ENCODE measurements at places on chromosomes 11 and 22.

DNA sequence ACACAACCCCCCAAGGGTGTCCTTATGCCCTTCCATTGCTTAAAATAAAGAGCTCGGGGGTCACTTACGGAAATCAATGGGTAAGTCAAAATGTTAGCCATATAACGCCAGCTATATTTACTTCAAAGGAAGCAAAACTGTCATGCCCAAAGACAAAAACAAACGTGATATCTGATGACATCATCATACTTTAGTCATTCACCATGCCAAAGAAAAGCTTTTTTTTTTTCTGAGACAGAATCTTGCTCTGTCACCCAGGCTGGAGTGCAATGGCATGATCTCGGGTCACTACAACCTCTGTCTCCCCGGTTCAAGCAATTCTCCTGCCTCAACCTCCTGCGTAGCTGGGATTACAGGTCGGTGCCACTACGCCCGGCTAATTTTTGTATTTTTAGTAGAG, 47.7 kb upstream of the SC5D start:
- DNase-seq = no peak

DNA sequence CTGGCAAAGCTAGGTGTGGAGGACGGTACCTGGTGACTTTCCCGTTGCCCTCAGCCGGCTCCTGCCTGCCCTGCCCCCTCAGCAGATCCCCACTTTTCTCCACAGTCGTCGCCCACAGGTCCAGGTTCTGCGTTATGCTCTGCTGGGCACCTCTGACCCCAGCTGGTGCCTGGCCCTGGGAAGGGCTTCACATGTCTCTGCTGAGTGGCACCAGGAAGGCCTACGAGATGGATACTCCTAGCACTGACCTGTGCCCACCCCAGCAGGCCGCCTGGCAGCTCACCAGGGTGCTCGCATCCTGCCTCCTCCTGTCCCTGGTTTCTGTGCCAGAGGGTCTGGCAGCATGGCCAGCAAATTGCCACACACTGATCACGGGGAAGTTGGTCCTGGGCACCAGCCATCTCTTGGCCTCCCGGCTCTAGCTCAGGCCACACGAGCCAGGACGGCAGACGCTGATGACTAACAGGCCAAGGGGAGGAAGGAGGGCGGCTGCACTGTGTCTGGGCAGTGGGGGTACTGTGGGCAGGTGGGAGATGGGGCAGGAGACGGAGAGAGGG, 13.8 kb downstream of the CARS1 start:
- no peak for DNase-seq

GRCh38 chr11:47982616-47983015, 2.3 kb downstream of the PTPRJ start:
- DNase-seq = no peak

- peak; percentile 49 for DNase-seq
Observed at GRCh38 chr22:50027639-50028537, 15.3 kb upstream of the IL17REL start.

DNA sequence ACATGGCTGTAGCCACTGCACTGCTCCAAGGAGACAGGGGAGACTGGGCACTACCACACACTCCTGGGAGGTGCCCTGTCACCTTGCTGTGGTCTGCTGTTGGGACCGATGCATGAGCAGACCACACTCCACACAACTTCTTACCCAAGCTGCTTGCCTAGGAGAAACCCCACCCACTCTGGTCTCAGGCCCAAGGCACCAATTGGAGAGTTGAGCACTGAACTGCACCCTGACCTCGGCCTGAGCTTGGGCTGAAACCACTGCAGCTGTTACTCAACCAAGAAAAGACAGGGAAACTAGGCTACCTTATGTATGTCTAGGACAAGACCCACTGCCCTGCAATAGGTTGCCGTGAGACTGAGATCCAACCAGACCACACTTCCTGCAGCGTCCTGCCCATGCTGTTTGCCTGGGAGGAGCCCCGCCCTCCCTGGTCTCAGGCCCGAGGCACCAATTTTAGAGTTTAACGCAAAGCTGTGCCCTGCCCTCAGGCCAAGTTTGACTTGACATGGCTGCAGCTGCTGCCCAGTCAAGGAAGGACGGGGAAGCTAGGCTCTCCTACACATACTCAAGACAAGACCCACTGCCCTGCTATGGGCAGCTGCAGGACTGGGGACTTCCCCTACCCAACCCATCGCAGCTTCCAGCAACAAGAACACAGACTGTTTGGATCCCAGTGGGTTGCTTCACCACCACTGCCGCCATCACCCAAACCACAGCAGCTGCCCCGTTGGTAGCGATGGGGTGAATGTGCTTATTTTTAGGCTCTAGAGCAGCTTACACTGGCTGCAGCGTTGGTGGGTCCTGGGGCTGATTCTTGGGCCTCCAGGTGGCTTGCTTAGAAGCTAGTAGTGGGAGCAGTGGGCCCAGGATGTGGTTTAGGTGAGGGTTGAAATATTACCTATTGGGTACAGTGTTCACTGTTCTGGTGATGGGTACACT, 66.8 kb downstream of the BRD1 start:
- DNase-seq = no peak

- no peak for DNase-seq
Observed at GRCh38 chr22:42273855-42274451, 3.5 kb upstream of the TCF20 start.

DNA sequence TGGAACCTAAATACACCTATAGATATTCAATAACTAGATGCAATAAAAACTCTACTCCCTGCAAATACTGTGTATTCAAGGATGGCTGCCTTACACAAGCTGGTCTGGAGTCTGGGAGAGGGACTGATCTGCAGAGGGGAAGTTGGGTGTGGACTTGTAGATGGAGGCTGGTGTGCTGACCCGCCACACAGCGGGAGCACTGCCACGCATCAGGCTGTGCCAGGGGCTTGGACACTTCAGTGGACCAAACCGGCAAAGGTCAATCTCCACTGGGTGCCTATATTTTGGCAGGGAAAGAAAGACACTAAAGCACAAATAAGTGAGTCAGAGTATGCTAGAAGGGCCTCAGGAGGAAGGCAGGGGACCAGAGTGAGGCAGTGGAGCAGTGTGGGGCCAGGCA, 2.1 kb upstream of the SHANK3 start:
- DNase-seq = no peak

GRCh38 chr11:71930556-71931244, 1.9 kb downstream of the RNF121 start:
- DNase-seq = no peak

- no peak for DNase-seq
Observed at GRCh38 chr11:76248210-76248609, 41.9 kb upstream of the WNT11 start.

GRCh38 chr11:44608651-44608990, 43.2 kb downstream of the CD82 start:
- DNase-seq = no peak

DNA sequence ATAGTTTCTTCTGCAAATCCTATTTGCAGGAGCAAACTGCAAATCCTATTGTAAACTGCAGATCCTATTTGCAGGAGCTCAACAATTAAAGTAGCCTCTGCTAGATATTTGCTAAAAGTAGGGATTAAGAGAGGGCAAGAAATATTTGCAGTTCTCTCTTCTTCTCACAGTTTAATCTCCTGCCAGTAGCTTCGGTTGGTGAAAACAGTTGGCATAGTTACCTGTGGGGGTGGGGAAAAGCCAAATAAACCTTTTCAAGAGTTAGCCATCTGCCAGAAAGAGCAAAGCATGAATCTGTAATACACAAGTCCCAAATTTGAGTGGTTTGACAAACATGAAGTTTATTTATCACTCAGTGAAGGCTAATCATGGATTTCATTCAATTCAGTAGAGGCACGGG, 942.5 kb downstream of the JRKL start:
- no peak for DNase-seq

DNA sequence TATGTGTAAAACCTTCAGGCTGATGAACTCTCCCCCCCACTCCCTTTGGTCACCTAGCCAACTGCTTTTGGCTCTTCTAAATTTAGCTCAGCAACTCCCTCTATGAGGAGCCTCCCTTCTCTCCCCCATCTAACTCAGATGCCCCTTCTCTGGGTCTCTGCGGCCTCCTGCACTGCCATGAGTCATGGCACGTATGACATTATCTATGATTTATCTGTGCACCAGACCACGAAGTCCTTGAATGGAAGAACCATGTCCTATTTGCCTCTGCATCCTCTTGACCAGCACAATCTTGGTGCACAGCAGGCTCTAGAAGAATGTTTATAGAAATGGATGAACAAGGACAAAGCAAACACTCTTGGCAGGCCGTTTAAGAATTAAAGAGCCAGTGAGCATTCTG, 46.0 kb downstream of the RPL27A start:
- DNase-seq = no peak

DNA sequence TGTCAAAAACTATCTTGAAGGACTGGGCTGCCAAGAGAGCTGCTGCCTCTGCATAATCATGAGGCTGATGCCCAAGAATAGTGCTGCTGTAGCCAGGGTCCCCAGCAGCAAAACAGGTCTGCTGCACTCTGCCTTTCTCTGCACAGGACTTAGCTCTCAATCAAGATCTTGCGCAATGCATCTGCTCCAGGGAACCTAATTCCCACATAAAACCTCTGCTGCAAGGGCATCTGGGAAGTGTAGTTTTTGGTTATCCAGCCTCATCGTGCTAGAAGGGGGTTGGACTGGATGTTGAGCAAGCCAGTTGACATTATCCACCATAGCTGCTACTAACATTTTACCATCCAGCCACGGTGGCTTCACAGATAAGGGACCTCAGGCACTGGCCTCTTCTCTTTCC, 192.7 kb downstream of the C11orf91 start:
- no peak for DNase-seq

- no peak for DNase-seq
Observed at GRCh38 chr11:34358258-34358727, 483 bp upstream of the ABTB2 start.

DNA sequence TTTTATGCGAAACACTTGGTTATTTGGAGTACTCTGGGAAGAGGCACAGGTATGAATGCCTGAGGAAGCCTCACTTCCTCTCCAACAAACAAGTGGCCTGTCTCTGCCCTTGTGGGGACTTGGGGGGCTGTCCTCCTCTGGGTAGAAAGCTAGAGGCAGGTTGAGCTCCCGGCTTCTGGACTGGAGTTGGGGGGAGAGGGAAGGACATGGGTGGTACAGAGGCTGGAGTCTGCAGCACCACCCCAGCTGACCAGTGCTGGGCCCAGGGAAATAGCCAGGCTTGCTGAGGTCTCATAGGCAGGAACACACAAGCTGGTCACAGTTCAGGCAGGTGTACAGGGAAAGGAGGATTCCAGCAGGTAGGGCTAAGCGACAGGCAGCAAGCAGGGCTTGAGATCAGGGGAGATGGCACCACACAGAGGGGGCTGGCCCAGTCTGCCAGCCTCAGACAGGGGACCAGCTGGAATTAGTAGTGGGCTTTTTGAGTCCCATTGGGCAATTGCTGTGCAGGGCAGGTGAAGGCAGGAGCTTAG, 135.3 kb upstream of the TEAD1 start:
- DNase-seq = no peak

DNA sequence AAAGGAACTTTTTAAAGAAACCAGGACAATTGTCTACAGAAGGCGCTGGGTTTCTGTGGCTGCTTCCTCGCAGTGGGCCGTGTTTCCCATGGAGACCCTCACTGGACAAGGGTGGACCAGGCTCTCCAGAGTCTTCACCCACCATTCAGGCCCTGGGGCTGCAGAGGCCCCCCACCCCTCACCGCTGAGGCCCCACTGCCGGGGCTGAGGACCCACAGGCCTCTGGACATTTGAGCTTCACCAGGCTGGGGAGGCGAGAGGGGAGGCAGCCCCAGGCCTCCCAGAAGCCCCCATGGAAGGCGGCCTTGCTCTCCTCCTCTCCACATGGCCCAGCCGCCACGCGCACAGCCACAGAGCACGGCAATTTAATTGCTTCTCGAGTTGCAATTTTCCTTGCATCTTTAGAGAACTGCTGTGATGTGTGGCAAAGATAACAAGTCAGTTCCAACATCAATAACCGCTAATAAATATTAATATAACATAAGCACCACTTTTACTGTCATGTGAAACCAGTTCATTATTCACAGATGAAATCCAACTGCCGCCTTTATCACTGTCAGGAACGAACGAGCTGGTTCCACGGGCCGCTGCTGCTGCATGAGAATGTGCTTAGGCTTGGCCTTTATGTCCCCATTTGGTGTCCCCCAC, 81.0 kb downstream of the PHF21B start:
- no peak for DNase-seq

DNA sequence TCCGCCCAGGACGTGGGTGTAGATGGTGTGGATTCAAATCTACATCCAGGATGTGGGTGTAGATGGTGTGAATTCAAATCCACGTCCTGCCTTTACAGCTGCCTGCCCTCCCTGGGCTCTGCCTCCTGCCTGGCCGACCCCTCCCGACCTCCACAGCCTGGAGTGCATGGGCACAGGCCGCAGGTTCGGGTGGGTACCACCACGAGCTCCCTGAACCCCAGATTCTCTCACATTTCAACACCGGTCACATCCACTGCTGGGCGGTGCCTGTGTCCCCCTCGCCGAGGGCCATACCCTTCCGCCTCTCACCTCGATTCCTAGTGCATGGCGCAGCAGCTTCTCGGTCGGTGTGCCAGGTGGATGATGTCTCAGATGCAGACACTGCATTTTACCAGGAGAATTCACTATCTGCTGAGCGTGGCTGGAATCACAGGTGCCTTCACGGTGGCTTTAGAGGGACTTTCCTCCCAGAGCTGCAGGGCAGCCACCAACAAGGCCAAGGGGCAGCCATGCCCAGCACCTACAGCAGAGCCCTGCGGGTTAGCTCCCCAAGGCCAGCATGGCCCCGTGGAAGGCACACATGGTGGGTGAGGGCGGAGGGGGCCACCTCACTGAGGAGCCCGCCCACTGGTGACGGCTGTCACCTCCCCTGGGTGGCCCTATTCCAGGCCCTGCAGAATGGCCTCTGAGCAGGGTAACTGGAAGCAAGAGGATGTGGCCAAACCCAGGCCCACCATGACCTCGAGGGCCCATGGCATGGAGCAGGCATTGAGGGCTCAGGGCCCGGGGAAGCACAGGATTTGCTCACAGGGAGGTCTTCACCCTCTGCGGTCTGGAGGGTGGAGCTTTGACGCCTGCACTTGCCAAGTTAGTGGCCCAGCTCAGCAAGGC, 638.5 kb downstream of the TBC1D22A start:
- DNase-seq = no peak

GRCh38 chr11:74605403-74605802, 13.0 kb downstream of the POLD3 start:
- DNase-seq = no peak

DNA sequence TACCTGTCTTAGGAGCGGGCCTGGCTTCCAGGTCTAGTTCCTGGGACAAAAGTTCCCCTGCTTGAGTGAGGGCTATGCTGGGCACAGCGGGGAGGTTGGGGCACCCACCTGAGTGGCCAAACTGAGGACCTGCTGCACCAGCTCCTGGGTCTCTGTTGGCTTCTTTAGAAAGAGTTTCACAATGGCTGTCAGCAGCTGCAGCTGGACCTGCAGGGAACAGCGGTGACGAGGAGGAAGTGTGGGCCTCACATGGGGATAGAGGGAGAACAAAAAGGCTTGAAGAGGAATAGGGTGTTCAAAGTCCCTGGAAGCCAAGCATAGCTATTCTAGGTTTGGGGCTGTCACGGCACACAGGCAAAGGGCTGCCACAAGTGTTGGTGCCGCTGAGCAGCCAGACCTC, 26.7 kb upstream of the RASL10A start:
- no peak for DNase-seq

- no peak for DNase-seq
Observed at GRCh38 chr22:28904211-28904896, 21.0 kb downstream of the ZNRF3 start.

GRCh38 chr11:33703234-33703633, 2.6 kb upstream of the C11orf91 start:
- no peak for DNase-seq

GRCh38 chr11:131668500-131669400, 298.3 kb downstream of the NTM start:
- no peak for DNase-seq

Measured in activated CD4-positive, alpha-beta T cell treated with anti-CD3 and anti-CD28 coated beads, Interleukin-2, amount 50 U/mL, for 1 hour (primary cell).